Spleen (tissue), 13 donors: ENCODE measurements at places on chromosomes 7 and 10. TPM values are rescaled to one million over a fixed set of nuclear protein-coding genes. Genes with fewer than 3 reads are reported as not detected.
A peak's percentile ranks its signal among the peaks of the same experiment; 100 is the strongest.

DNA sequence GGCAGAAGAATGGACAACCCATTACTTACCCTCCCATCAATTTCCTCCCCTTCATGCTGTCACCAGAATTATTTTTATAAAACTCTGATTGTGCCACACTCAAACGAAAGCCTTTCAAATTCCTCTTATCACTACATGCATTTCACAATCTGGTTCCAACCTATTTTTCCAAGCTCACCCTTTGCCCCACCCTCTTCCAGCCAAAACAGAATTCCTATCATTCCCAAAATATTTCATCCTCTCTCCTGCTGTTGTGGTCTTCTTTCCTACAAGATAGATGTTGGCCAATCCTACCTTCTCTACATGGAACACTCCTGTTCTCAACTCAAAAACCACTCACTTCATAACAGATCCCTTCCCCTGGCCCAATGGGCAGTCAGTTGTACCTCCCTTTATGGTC lies 111.5 kb downstream of the ELAPOR2 start:
- no peak overlapping the region for H3K4me3 ChIP-seq
- DNase-seq, result no peak
- no peaks in the 10 kb centered on the region for H3K27me3 ChIP-seq
- no peaks in the 10 kb centered on the region for H3K36me3 ChIP-seq
- H3K27ac ChIP-seq, result no peak overlapping the region
- H3K4me1 ChIP-seq, result no peaks in the 10 kb centered on the region

DNA sequence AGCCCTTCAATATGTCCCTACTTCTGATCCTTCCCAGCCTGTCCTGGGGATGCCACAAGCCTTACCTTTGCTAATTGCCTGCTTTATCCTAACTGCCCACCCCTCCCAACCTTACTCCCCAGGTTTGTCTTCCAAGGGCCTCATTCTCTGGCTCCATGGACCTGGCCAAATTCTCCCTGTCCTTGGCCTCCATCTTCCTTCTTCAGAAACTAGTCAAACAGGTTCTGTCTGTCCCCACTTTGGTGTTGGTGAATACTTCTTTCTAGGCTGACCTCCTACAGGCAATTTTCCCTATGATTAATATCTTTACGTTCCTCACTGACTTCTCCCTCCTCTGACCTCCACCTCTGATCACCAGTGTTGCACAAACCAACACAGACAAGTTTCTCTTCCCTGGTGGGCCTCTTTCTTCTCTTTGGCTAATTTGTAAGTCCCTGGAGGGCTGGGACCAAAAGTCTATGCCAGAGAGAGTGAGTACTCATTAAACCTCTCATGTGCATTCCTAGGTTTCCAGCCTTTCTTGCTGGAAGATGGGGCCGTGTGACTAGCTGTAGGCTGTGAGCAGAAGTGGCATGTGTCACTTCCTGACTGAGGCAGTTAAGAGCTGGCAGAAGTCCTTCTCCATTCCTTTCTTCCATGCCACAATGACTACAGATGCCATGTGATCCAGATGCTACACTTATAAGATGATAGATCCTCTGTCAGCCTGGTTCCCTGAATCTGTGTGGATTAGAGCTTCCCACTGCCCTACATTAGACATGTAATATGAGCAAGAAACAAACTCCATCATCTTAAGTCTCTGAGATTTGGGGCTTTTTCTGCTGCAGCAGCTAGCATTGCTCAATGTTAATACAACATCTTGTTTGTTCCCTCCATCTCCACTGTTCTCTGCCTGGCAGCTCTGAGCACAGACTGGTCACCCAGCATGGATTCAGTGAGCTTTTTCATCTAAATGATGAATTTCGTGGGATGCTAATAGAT lies 382.7 kb downstream of the RPS24 start:
- no peaks in the 10 kb centered on the region for H3K4me1 ChIP-seq
- no peak for DNase-seq
- no peak overlapping the region for H3K4me3 ChIP-seq
- H3K27me3 ChIP-seq, result no peaks in the 10 kb centered on the region

DNA sequence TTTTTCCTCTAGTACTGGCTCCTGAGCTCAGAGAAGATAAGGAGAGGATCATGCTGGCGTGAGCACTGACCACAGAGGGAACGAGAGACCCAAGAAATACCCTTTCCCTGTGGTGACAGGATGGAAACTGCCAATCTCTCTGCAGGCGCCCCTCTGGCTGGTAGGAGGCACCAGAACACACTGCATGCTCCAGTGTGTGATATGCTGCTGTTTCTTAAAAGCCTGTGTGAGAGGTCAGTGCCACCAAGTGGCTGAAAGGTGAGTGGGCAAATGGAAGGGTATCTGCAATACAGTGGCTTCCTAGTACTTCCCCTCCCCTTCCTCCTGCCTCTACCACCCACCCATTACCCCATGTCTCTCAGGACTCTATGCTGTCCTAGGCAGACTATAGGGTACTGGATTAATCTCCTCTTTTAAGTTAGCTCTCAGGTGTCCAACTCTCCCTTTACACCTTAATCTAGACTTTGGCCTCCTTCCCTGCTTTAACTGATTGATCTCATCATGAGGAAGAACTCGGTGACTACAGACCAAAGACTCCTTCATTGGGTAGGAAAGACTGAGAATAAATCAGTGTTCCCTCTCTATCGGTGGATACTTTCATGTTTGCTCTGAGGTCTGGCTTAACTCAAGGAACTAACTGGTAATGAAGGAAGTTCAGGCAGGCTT lies 283.6 kb downstream of the ADRA2A start:
- no peak overlapping the region for H3K4me3 ChIP-seq
- H3K27ac ChIP-seq, result no peak overlapping the region
- DNase-seq, result peak; percentile 70
- no peaks in the 10 kb centered on the region for H3K4me1 ChIP-seq

DNA sequence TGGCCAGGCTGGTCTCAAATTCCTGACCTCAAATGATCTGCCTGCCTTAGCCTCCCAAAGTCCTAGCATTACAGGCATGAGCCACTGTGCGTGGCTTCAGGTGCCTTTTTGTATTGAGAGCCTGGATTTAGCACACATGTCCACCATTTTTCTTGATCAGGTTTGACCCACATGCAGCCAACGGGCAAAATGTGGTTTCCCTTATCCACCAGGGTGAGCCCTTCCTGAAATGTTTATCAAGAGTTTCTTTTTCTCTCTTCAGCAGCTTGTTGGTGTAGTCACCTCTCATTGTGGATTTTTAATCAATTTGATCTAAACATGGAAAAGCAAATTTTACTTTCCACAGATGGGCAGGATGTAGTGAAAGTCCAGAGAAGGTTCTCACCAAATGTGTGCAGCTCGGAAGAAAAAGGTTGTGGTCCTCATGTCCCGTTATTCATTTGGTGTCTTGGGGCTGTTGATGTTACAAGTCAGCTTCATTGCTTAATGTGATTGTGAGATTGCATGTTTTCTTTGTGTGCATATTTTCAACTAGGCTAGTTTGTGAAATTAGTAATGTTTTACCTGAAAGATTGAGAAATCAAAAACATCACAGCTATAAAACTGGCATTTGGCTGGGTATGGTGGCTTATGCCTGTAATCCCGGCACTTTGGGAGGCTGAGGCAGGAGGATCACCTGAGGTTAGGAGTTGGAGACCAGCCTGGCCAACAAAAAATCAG lies 28.9 kb downstream of the GUSB start:
- no peaks in the 10 kb centered on the region for H3K27me3 ChIP-seq
- H3K4me1 ChIP-seq, result no peaks in the 10 kb centered on the region
- DNase-seq, result peak; percentile 11
- no peak overlapping the region for H3K27ac ChIP-seq
- H3K4me3 ChIP-seq, result no peak overlapping the region

DNA sequence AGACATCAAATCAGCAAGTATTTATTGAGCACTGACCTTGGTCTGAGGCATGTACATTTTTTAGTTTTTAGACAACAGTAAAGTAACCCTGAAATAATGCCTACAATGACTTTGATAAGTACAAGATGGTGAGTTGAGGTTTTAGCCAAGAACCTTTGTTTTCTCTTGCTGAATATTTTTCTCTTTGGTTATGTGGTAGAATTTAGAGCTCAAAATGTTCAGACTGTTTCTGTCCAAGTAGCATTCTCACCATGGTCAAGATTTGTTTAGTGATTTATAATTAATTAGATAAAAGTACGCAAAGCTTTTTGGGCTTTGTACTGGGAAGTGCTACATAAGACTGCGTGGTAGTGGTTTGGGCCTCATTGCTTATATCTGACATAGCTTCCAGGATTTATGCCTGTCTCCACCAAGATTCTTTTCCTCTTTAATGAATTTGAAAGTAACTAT lies 102.4 kb downstream of the KAT6B start:
- H3K27me3 ChIP-seq, result no peaks in the 10 kb centered on the region
- H3K36me3 ChIP-seq, result no peaks in the 10 kb centered on the region
- H3K4me3 ChIP-seq, result no peak overlapping the region
- DNase-seq, result no peak

DNA sequence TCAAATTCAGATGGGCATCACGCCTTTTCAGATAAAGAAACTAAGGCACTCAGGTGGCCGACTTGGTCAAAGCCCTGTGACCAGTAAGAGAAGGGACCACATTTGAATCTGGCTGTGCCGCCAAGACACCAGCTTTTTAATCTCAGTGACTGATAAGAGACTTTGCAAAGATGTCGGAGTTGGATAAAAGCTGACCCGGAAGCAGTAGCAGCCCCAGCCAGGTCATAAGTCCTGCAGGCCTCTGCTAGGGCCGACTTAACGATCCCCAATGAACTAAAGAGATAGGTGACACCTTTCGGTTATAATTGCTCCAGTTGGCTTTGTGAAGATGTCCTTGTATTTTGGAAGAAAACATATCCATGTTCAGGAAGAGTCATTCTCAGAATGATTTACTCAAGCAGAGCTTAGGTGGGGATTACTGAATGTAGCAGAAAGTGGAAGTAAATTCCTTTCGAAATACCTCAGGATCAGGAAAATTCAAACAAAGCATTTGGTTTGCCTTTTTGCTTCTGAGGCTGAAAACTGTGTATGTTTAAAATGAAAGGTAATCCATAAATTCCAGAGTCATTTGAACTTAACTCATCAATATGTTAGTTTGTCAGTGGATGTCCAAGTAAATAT lies 164.2 kb upstream of the PITRM1 start:
- no peaks in the 10 kb centered on the region for H3K27me3 ChIP-seq
- H3K27ac ChIP-seq, result no peak overlapping the region
- DNase-seq, result no peak
- H3K36me3 ChIP-seq, result no peaks in the 10 kb centered on the region
- H3K4me3 ChIP-seq, result no peak overlapping the region

- H3K27ac ChIP-seq, result no peak overlapping the region
- no peaks in the 10 kb centered on the region for H3K27me3 ChIP-seq
- H3K36me3 ChIP-seq, result no peaks in the 10 kb centered on the region
- no peak overlapping the region for H3K4me3 ChIP-seq
These were observed 303.9 kb upstream of the NRP1 start for GRCh38 chr10:33638374-33638773.

DNA sequence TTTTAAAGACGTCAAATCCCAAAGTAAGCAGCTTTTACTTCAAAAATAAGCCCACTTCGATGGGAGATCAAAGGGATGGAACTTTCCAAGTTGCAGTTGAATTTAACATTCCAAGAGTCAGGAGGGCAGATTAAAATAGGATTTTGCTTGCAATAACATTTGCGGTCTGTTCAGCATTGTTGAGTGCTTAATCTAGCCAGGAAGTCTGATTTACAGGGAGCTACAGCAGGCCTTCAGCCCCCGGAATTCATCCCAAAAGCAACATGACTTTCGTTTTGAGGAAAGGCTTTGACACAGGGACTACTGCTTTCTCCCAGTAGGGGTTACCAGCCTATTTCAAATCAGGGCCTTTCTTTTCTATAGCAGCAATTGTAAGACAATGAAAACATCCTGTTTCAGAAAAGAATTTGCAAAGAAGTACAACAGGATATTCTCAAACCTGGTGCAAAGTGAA lies 279.6 kb upstream of the PITRM1 start:
- H3K27me3 ChIP-seq, result no peaks in the 10 kb centered on the region
- H3K27ac ChIP-seq, result peak overlapping the region; percentile 72
- H3K4me1 ChIP-seq, result peaks cover 40% of the 10 kb centered on the region
- H3K4me3 ChIP-seq, result no peak overlapping the region
- H3K36me3 ChIP-seq, result no peaks in the 10 kb centered on the region

GRCh38 chr7:158016180-158017097 lies 571.2 kb downstream of the PTPRN2 start:
- H3K4me3 ChIP-seq, result no peak overlapping the region
- H3K27me3 ChIP-seq, result no peaks in the 10 kb centered on the region
- no peak overlapping the region for H3K27ac ChIP-seq
- no peaks in the 10 kb centered on the region for H3K4me1 ChIP-seq

DNA sequence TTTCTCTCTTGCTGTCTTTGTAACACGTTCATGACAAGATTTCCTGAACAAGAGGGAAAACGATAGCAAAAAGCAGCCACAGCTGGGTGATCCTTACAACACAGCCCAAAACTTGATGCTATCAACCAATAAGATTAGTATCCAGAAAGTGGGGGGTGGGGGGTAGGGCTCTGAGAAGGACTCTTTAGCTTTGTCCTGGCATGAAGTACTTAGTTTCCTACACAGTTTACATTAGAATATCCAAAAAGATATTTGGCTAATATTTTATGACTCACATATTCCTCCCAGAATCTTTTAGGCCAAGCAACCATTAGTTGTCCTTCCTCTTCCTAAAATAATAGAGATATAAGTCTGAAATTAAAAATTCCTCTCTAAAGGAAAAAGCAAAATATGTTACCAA lies 22.9 kb upstream of the LRRC17 start:
- DNase-seq, result no peak
- H3K4me3 ChIP-seq, result no peak overlapping the region
- H3K36me3 ChIP-seq, result no peaks in the 10 kb centered on the region

DNA sequence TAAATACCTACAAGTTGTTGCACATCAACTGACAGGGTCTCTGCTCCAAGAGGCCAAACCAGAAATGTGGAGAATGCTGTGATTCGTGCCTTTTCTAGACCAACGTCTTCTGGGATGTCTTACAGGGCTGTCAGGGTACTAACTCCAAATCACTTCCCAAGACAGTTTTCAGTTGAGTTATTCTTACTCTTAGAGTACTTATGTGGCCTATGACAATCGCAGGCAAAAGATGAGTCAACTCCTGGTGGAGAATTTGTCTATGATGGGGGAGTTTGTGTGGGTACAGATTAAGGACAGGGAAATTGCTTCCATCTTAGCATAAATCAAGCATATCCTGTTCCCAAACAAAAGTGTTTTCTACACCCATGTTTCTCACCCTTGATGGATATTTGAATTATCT lies 734.8 kb downstream of the TNS3 start:
- H3K27ac ChIP-seq, result no peak overlapping the region
- no peak overlapping the region for H3K4me3 ChIP-seq
- no peaks in the 10 kb centered on the region for H3K4me1 ChIP-seq
- DNase-seq, result no peak
- no peaks in the 10 kb centered on the region for H3K36me3 ChIP-seq

DNA sequence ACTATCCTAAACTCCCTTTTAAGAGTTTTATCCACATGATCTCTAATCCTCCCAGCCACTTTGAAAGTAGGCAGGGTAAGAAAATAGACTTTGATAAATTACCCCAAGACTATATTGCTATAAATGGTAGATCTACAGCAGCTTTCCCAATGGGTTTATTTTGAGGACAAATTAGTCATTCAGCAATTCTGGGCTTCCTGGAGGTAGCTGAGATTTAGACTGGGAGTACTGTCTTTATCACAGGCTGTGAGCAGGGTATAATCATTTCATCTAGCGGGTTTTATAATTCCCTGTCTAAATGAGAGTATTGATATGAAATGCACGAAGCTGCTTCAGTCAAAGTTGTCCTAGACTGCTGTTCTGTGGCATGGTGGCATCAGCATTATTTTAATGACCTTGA lies 279.4 kb downstream of the SORCS3 start:
- no peak overlapping the region for H3K27ac ChIP-seq
- H3K27me3 ChIP-seq, result no peaks in the 10 kb centered on the region
- no peaks in the 10 kb centered on the region for H3K36me3 ChIP-seq
- no peak for DNase-seq
- H3K4me1 ChIP-seq, result no peaks in the 10 kb centered on the region
- H3K4me3 ChIP-seq, result no peak overlapping the region

TAC1 gene
- total RNA-seq, result 91.6 TPM

POLR2J gene
- total RNA-seq, result 34.5 TPM

NUTM2B gene
- 1.3 TPM for total RNA-seq
